ENCODE measurements at places on chromosomes 6 and 20.

- no peak for DNase-seq
Measured at GRCh38 chr20:11682285-11682684, 235.4 kb upstream of the BTBD3 start.

GRCh38 chr20:35007891-35008290, 52.2 kb downstream of the MYH7B start:
- DNase-seq = peak; percentile 53

DNA sequence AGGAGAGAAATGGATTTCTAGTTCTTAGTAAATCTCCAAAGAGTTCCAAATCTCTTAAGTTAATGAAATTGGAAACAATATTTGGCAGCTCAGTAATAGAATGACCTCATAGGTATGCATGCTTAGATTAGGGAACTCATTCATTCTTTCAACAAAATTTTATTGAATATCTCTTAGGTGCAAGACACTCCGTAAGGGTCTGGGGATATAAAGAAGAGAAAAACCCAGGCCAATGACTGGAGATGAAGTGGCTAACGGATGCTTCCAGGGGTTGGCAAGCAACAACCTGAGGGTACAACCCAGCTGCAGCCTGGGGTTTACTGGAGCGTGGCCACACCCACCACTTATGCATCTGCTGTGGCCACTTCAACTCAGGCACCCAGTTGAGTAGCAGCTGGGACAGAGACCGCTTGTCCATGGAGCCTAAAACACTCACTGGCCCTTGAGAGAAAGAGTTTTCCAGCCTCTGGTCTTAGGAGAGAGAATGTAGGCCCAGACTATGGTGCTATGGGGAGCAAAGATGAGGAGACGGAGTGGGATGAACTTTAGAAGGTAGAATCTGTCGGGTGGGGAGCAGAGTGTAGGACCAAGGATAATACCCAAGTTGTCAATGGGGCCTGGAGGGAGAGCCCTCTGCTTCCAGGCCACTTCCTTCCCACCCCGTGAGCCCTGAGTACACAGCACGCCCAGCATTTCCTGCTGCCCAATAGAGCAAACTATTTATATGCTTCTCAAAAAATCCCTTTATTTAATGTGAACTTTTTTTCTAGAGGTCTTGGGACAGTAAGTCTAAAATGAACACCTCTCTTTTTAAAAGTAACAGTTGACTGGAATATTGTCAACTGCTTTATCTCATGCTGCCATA, 46.8 kb upstream of the PXDC1 start:
- DNase-seq = no peak

DNA sequence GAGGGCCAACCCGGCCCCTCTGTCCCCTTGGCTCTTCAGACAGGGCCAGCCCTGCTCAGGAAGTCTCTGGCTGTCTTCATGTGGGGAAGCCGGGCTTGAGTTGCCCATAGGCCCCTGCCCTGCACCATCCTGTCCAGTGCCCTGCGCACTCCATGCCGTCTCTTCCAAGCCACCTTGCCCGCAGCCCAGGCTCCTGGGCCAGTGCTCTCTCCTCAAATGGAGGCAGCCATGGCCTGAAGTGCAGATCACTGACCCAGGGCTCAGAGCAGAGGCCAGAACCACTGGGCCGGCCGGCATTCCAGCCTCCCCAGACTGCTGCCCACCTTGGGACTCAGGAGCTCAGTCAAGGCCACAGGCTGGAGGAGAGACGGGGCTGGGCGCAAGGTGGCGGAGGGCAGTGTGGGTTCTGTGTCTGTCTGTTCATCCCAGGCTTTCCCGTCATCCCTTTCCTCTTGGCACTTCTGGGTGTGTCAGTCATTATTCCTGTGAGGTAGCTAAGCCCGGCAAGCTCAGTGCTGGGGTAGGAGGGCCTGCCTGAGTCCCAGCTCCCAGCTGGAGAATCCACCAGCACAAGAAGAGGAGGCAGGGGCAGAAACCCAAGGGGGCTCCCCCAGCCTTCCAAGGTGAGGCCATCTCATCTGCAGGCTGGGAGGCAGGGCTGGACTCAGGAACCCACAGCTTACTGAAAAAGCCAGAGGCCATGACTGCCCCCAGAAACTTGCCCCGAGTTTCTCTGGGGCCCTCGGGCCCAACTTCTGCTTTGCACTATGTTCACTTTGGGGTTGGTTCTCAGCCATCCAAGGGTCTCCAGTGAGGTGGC, 22.4 kb downstream of the SDCBP2 start:
- DNase-seq = no peak

DNA sequence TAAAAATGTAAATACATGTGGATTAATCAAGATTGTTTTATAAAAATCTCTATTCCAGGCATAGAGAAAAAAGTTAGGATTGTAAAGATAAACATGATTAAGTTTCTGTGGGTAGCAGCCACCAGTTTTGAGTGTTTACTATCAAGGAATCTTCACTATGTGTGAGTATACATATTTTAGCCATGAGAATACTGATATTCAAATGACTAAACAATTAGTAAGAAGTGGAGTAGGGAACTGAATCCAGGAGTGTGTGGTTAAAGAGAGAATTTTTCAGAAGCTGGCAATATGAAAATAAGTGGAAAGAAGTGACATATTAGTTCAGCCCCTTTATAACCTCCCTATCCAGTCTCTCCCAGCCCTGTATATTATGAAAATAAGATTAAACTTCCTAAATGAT, 10.3 kb downstream of the ELOVL2 start:
- DNase-seq = no peak

DNA sequence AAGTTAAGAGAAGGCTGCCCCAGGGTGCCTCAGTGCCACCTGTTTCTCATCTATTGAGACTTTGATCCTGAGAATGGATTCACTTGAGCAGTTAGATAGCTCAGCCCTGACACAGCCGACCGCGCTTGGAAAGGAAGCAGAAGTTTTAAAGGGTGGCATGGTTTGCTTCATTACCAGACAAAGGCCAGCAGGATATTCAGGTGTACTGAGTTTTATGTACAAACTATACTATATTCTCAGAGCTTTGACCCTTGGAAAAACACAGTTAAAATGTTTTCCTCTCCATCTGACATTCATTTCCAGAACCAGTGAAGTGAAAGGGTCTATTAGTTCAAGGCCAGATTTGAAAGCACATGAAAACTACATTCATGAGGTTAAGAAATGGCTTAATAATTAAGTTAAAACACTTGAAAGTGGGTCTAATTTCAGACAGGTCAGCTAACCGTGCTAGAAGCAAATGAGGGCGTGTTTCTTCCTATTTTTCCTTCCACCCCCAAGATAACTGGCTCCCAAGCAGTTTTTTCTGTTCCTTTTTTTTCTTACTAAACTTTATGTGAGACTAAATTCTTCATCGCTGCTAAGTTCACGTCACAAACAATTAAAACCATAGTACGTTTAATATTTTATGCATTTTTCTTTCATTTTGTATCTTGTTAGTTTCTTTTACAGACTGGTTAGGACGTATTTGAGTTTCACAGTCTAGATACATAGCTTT, 385.3 kb upstream of the SOX4 start:
- DNase-seq = no peak

DNA sequence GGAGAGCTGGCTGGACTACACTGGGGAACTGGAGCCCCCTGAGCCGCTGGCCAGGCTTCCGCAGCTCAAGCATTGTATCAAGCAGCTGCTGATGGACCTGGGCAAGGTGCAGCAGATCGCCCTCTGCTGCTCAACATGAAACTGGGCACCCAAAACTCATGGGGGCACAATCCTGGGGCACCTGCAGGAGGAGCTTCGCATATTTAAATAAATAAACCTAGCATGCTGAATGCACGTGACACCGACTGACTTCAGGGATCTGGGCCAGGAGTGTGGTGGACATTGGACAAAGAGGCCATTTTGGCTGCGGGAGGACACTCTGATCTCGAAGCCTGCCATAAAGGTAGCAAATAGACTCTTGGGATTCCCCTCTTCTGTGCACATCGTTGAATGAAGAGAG, 6.8 kb downstream of the SCAND1 start:
- DNase-seq = no peak

- DNase-seq = no peak
Measured at GRCh38 chr6:72974276-72974675, 251.0 kb downstream of the KHDC1L start.

DNA sequence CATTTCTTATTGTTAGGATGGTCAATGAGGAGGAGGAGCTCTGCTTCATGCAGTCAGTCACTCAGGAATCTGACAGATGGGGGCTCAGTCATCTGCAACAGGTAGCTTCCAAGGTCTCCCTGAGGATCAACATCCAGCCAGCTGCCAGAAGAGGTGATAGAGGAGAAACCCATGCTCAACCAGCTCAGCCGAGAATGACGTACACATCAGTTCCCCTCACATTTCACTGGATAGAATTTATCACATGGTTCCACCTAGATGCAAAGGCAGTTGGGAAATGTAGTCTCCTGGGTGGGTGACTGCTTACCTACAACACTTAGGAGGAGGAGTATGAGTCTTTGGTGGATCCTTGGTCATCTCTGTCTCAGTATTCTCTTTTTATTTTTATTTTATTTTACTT, 144.5 kb downstream of the CEBPB start:
- no peak for DNase-seq

GRCh38 chr20:18705490-18705889, 108.1 kb upstream of the SCP2D1 start:
- DNase-seq = no peak

DNA sequence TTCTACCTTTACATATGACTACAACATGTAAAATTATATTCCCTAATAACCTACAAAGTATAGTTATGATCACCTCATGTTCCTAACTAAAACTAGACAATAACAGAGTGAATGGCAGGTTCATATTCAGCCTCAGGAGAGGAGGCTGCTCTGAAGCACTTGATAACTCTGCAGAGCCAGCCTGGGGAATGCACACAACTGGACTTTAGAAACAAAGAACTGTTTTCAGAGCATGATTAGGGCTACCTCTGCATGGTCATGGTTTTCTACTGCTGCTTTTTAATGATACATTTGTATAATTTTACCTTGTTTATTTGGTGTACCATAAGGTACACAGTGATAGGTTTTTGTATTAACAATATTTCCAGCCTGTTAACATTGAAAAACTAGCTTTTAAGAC, 50.3 kb downstream of the TRPC4AP start:
- no peak for DNase-seq

DNA sequence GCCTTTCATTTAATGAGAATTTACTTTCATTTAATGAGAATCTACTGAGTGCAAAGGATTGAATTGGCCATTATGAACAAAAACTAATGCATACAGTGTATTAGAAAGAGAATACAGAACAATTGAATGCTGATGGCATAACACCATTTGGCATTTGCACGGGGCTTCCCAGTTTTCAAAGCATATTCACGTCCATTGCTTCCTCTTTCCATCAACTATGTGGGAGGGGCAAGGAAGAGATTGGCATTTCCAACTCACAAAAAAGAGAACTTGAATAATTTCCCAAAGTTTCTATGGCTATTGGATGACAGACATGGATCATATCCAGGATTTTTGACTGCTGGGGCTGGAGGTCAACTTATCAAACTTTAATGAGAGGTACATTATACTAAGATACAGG, 23.2 kb upstream of the ARG1 start:
- DNase-seq = no peak

GRCh38 chr6:52233975-52234823, 10.1 kb downstream of the IL17F start:
- DNase-seq = no peak

DNA sequence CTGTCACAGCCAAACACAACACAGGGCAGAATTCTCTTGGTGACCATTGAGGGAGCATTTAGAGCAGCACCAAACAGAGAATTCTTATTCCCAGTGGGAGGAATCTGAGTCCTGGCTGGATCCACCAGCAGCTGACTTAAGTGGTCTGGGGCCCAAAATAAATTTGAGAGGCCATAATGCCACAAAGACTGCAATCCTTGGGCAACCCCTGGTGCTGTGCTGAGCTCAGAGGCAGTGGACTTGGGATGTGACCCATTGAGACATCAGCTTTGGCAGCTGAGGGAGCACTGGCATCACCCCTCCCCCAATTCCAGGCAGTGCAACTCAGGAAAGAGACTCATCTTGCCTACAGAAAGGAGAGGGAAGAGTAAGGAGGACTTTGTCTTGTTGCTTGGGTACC, 48.6 kb upstream of the THBS2 start:
- no peak for DNase-seq

DNA sequence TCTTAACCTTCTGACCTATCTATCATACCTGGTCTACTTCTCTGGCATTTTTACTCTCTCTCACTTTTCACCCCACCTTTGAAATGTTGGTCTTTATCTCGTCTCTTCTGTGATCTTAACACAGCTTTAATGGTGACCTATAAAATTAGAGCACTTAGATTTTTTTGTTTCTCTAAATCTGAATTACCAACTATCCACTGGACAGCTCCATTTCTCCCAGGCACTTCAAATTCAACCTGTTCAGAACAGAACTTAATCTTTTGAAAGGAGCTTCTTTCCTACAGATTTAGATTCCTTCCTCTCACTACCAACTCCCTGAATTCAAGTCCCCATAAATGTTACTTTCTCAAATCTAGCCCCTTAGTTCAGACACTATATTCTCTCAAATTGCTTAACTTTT, 15.0 kb upstream of the MTFR2 start:
- no peak for DNase-seq

GRCh38 chr20:49308875-49309274, 31.0 kb upstream of the ZNFX1 start:
- DNase-seq = no peak

GRCh38 chr20:34977365-34978091, 21.9 kb downstream of the MYH7B start:
- no peak for DNase-seq

- no peak for DNase-seq
Measured at GRCh38 chr20:53586640-53587039, 7.0 kb downstream of the ZNF217 start.

DNA sequence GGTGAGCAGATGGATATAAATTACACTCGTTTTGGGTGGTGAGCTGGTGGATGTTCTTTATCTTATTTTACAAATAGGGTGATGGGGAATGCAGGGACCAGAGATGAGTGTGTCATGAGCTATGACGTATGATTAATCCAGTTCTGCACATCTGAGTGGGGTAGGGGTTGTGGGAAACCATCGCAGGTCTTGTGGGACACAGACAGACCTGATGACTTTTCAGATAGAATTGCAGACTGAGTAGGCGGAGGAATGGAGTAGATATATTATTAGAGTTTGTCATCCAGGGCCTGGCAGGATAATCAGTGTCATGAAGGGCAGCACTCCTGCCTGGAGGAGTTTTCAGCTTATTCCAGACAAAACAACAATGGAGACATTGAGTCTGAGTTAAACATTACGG, 12.9 kb upstream of the DSP start:
- DNase-seq = no peak

GRCh38 chr6:39217177-39217864, 12.0 kb downstream of the KCNK5 start:
- no peak for DNase-seq
